Suprapubic skin (tissue), 4 donors: ENCODE measurements at places on chromosomes 4 and X. TPM values are rescaled to one million over a fixed set of nuclear protein-coding genes. Genes with fewer than 3 reads are reported as not detected.

EPHA5 gene
- total RNA-seq, result 0.15 TPM

NEIL3 gene
- 1.1 TPM for total RNA-seq

DKK2 gene
- 1.4 TPM for total RNA-seq

RADX gene
- total RNA-seq, result 1.6 TPM

VCX3B gene
- total RNA-seq, result not detected

SFRP2 gene
- total RNA-seq, result 5.4 TPM

DNA sequence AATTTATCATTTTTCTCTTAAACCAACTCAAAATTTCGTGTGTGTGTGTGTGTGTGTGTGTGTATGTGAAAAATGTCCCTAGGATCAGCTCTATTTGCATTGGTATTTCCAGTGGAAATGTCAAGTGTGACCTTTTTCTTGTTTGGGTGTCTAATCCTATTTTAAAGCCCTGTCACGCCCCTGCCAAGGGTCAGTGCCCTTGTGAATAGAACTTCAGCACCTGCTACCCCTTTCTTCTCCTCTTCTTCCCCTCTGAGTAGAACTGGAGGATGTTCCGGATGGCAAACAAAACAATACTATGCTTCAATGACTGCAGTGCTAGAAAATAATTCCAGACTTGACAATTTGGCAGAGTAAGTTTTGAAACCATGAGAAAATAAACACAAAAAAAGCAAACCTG, 67.3 kb downstream of the SPRY1 start:
- no peaks in the 10 kb centered on the region for H3K36me3 ChIP-seq
- no peak overlapping the region for H3K4me3 ChIP-seq
- DNase-seq, result no peak
- H3K4me1 ChIP-seq, result no peaks in the 10 kb centered on the region

DNA sequence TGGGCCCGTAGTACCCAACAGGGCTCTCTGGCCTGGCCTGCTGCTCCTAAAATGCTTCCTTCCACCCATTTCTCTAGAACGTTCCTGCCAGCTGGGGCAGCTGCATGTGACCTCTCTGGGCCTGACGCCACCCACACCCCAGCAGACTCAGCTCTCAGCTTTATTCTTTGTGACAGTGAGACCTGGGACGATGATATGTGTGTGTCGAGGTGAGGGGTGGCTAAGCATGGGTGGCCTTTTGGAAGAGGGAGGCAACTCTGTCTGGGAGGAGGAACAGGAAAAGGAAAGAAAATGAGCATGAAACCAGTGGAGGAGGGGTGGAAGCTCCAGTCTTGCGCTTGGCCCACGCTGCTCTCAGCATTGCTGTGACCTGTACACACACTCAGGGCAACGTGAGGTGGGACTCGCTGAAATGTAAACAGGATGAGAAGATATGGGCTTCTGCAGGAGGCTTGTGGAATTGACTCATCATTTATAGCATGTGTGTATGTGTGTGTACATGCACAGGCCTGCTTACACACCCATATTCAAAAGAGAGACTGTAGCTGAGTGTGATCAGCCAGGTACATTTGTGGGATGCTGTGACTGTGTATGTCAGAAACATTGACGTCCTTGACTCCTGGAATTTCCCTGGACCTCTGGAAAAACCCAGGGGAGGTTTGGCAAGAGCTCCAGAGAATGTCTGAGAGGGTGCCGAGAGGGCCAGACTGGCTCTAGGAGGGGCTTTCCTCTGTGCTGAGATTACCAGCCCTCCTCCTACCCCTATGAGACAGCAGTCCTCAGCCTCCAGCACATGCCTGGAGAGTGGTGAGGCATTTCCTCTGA, 137.9 kb downstream of the PJA1 start:
- H3K27me3 ChIP-seq, result no peaks in the 10 kb centered on the region
- H3K36me3 ChIP-seq, result no peaks in the 10 kb centered on the region
- H3K27ac ChIP-seq, result peak overlapping the region; percentile 73
- peaks cover 20% of the 10 kb centered on the region for H3K4me1 ChIP-seq
- H3K4me3 ChIP-seq, result no peak overlapping the region

DNA sequence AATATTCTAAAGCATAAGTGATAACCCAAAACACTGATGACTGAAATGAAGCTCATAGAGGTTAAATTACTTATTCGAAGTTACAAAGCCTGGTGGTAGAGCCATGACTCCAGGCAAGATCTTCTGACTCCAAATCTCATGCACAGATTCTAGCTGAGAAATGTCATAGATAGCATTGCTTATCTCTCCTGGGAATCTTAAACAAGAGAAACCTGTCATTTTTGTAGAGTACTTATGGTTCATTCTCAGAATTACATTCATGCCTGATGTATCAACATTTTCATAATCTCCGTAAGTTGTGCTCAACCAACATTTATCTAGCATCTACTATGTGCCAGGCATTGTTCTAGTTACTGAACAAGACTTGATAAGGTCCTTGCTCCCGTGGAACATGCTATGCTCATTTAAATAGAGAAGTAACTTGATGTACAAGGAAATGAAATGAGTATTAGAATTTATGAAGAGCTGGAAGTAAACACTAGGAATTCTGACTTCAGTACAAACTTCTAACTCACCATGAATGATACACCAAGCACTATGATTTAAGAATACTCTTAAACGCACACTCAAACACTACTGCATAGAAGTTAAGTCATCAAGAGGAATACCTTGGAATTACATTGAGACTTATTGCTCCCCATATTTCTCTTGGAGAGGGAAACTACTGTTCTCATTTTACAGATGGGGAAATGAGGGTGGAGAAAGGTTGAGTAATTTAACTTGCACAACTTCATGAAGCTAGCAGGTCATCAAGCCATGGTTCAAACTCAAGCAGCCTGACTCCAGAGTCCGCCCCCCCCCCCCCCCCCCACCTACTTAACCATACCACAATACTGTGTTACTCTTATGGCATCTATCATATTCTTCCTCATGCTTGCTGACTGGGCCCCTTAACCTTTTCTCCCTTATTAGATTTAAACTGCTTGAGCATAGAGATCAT, 45.4 kb downstream of the MBNL3 start:
- no peak overlapping the region for H3K27ac ChIP-seq
- DNase-seq, result no peak
- H3K4me1 ChIP-seq, result no peaks in the 10 kb centered on the region

GRCh38 chrX:20271186-20271585, 4.5 kb upstream of the RPS6KA3 start:
- H3K4me3 ChIP-seq, result no peak overlapping the region
- no peak overlapping the region for H3K27ac ChIP-seq
- H3K4me1 ChIP-seq, result no peaks in the 10 kb centered on the region
- H3K36me3 ChIP-seq, result no peaks in the 10 kb centered on the region

GRCh38 chrX:37644381-37645305, 40.9 kb upstream of the XK start:
- no peaks in the 10 kb centered on the region for H3K4me1 ChIP-seq
- H3K4me3 ChIP-seq, result no peak overlapping the region
- H3K27me3 ChIP-seq, result no peaks in the 10 kb centered on the region

DNA sequence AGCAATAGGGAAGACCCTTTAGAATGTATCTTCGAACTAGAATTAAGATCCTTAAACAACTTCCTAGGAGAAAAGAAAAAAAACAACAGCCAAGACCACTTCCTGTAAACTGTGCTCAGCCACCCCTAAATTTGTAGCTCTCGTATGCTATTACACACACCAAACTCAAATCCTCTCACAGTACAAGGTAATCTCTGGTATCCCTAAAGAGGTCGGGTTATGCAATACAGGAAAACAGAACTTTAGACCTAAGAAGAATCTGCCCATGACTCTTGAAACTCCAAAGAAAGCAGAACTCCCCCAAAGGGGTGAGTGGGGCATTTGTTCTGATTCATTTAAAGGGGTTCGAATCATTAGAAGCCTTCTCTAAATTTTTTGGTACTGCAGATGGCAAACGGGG, 170.9 kb upstream of the CASK start:
- no peak for DNase-seq
- no peaks in the 10 kb centered on the region for H3K36me3 ChIP-seq
- H3K27ac ChIP-seq, result no peak overlapping the region
- H3K4me1 ChIP-seq, result no peaks in the 10 kb centered on the region
- no peaks in the 10 kb centered on the region for H3K27me3 ChIP-seq

- no peak overlapping the region for H3K27ac ChIP-seq
- peaks cover 6% of the 10 kb centered on the region for H3K4me1 ChIP-seq
- DNase-seq, result no peak
- no peak overlapping the region for H3K4me3 ChIP-seq
These were observed 149.8 kb upstream of the TLL1 start for GRCh38 chr4:165723051-165723795.

GRCh38 chrX:24235084-24235710, 78.7 kb downstream of the SUPT20HL2 start:
- no peak overlapping the region for H3K4me3 ChIP-seq
- DNase-seq, result no peak
- H3K4me1 ChIP-seq, result no peaks in the 10 kb centered on the region
- no peak overlapping the region for H3K27ac ChIP-seq
- H3K27me3 ChIP-seq, result no peaks in the 10 kb centered on the region
